Psoas muscle (tissue), 8 donors: ENCODE measurements at places on chromosomes 13 and 19.

- no peak for DNase-seq
Measured at GRCh38 chr13:93318534-93319254, 92.1 kb downstream of the GPC6 start.

DNA sequence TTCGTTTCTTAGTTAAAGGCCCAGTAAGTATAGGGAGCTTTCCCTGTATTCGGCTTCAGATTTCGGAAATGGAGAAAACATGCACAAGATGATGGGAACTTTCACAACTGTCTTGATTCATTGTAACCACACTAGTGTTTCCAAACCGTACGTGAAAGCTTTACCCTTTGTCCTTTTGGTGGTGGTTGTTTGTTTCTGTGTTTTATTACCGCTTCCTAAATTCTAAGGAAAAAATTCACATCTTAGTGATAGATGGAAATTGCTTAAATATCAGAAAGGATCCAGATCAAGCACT is 504 bp upstream of the VWA8 start:
- DNase-seq: no peak

- no peak for DNase-seq
Measured at GRCh38 chr19:6821639-6822310, 49.3 kb downstream of the VAV1 start.

DNA sequence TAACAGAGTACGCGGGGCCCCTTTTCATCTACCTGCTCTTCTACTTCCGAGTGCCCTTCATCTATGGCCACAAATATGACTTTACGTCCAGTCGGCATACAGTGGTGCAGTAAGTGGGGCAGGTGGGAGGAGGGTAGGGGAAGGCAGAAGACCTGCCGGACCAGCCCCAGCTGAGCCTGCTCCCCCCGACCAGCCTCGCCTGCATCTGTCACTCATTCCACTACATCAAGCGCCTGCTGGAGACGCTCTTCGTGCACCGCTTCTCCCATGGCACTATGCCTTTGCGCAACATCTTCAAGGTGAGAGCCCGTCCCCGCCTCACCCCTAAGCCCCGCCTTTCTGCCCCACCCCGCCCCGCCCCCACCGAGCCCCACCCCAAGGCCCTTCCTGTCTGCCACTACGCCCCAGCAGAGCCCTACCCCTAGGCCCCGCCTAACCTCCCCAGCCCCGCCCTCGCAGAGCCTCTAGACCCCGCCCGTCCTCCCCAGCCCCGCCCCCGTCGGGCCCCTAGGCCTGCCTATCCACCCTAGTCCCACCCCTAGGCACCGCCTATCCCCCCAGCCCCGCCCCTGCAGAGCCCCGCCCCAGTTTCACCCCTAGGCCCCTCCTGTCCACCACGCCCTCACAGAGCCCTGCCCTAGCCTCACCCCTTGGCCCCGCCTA is 7.7 kb downstream of the NDUFB7 start:
- DNase-seq: peak; percentile 95

DNA sequence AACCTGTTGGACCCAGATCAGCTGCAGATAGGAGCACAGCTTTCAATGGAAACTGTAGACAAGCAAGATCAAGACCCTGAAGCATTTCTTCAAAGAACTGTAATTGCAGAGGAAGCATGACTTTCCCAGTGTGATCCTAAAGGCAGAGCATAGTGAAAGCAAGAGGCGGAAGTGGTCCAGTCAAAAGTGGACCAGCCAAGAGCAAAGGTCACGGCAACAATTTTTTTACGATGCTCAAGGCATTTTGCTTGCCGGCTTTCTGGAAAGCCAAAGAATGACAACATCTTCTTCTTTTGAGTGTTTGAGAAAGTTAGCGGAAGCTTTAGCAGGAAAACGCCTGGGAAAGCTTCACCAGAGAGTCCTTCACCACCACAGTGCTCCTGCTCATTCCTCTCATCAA is 111.6 kb downstream of the RNF17 start:
- no peak for DNase-seq

DNA sequence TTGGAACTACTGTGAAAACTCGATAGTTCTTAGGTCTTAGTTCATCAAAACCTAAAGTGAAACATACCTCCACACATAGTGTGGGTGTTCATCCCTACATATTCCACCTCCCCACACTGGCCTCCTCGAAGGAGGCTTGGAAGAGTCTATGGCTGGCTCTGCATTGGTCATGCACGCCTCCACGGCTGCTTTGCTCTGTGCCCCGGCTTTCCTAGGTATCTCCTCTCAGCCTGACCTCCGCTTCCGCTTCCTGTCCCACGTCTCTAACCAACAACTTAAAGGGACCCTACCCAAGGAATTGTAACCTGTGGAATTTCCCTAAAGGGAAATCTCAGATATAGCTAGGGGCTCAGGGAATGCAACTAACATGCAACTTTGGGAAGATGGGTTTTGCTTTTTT is 79.7 kb upstream of the MBNL2 start:
- peak; percentile 57 for DNase-seq

DNA sequence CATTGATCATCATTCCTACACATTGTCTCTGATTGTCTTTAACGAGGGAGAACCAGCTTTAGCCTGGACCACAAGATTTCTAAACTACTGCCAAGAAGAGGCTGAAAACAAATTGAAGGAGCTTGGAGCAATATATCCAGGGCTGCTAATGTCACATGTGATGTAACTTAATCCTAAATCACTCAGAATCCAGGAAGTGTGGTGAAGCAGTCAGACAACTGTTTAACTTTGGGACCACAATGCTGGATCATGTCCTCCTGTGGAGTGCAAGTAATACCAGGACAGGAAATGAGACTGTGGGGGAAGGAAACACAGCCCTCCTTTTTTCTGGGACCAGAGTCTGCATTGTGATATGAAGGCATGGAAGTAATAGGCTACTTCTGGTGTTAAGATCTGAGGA is 430.2 kb downstream of the KCTD12 start:
- no peak for DNase-seq

DNA sequence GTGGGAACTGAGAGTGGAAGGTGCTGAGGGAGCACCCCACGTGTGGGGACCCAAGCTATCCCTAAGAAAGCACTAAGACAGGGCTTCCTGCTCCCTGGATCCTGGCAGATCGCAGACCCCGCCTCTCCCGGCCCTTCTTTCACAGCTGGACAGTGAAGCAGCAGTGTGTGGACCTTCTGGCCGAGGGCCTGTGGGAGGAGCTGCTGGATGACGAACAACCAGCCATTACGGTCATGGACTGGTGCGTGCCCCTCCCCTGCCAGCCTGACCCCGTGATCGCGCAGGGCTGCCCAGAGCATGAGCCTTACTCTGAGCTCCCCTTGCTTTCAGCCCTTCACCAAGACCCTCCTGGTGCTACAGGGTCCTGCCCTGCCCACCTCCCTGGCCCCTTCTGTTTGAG is 2.3 kb downstream of the NCCRP1 start:
- no peak for DNase-seq

- DNase-seq: peak; percentile 35
Measured at GRCh38 chr13:96090240-96091101, 564 bp downstream of the HS6ST3 start.

DNA sequence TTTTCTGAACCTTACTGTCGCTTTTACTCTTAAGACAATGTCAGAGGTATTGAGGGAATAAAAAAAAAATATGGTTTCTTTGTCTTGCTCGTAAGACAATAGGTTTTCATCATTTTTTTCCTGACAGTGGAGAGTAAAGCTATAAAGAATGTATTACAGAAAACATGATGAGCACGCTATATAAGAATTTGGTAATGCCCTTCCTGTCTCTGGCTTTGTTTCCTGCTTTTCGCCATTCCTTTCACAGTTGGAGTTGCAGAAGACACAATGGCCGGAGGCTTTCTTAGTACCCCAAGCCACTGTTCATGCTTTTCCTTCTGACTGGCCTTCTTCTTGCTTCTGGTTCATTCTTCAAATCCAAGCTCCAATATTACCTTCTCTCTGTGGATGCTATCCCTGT is 101.0 kb upstream of the DACH1 start:
- DNase-seq: no peak

- DNase-seq: no peak
Measured at GRCh38 chr13:50726164-50726563, 117.3 kb downstream of the DLEU7 start.

DNA sequence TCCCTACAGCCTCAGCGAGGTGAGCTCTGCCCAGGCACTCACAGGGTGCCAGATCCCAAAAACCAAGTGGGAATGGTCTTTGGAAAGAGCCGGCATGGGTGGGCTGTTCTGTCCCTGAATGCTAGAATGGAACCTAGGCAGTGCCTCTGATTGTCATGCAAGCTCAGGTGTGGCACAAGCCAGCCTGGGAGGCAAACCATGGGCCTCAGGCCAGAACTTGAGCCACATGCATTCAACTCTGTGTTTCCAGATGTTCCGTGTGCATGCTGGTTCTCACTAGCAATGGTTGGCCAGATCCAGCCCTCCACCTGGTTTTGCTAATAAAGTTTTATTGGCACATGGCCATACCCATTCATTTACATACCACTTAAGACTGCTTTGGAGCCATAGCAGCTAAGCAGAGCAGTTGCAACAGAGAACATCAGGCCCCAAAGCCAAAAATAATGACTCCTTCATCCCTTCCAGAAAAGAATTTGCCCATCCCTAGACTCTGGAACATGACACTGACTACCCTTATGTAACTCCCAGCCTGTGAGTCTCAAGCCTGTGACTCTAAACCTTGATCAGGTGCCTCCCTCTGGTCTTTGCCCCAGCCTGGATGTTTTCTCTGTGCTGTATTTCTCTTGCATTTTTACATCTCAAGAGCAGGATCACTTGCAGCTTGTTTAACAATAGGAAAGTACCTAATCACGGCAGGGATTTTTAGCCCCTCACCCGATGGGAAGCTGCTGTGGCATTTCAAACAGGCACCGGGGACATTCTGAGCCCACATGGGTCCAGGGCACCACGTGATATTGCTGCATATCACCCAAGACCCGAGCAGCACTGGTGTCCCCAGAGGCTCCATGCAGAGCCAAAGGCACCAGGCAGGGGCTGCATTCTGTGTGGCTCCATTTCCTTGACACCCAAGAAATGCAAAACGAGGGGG is 55.4 kb upstream of the USE1 start:
- DNase-seq: no peak

- DNase-seq: no peak
Measured at GRCh38 chr13:99258210-99258860, at the start of gene GPR18. GPR18 (minus strand) TSS chr13:99258379; CDS start chr13:99255872, 2,507 bp downstream.

DNA sequence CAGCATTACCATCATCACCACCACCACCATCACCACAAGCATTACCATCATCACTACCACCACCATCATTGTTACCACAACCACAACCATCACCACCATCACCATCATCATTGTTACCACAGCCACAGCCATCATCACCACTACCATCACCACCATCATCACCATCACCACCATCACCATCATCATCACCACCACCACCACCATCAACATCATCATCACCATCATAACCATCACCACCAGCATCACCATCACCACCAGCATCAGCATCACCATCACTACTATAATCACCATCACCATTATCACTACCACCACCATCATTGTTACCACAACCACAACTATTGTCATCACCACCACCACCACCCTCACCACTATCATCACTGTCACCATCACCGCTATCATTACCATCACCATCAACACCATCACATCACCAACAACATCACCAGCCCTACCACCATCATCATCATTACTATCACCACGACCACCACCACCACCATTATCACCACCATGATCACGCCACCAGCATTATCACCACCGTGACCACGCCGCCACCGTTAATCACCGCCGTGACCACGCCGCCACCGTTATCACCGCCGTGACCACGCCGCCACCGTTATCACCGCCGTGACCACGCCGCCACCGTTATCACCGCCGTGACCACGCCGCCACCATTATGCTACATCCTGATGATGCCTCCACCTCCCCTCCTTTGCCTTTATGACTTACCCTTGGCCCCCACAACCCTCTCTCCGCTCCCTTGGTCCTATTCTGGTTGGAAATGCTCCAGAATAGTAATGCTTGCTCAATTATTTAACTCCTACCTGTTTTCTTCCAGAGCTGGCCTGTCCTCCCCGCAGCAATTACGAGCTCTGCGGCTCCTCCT is 10.0 kb upstream of the FXYD3 start:
- DNase-seq: no peak

DNA sequence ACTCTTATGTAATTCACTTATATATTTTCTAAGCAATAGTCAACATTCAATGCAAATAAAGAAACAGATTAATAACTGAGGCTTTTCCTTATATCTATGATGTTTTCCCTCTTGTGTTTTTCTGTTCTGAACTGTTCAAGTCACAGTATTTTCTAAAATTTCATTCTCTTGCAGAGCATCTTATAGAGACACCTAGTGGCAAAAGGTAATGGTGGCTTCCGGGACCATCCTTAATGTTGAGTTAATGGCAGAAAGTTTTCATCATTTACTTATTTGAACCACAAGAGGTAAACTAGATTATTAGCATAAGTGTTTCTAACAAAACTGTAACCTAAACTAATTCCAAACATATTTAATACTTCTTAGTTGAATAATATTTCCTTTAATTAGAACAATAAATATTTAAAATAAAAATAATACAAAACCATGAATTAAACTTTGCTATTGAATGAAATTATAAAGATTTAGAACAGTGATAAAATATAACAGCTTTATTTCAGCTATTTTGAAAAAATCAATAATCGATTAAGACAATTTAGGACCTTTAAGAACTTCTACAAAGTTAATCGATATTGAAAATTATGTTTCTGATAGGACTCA is 1.7 kb upstream of the SLITRK5 start:
- DNase-seq: no peak

DNA sequence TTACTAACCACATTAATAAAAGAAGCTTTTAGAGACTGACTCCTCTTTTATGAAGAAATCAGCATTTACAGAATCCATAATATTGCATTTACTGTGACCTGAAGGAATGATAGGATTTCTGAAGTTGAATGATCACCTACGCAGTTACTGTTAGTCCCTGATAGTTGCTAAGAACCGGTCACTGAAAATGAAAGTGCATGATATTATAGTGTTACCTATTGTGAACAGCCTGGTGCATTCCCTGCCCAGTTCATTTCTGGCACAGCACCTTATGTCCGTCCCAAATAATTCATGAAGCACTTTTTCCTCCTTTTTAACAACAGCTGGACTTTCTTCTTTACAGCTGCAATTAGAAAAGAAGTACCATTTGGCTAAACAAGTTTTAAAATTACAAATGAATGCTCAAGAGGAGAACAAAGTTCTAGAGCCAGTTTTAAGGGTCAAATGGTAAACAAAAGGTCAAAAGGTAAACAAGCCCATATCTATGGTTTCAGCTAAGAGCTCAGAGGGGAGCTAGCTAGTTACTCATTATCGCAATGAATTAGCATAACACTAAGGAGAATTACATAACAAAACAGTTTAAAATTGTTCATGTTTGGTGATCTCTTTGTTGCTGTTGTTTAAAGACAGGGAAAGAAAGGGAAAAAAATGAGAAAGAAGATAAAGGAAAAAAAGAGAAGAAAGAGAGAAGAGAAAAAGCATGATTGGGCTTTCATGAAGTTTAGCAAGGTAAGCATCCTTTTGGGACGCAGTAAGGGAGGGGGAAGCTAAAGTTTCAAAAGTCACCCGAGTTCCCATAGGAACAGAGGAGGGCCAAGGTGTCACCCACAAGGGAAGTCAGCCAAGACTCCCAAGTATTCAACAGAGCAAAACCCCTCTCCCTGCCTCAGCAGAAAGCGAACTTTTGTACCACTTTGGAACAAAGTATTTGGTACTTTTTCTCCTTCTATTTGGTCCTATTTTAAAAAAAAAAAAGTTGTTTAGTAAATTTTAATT is 50.2 kb downstream of the FLT3 start:
- no peak for DNase-seq

GRCh38 chr19:52391135-52391534 is 6.5 kb upstream of the ZNF528 start:
- DNase-seq: no peak

GRCh38 chr13:111568290-111568689 is 247.8 kb downstream of the TEX29 start:
- DNase-seq: no peak

- DNase-seq: no peak
Measured at GRCh38 chr13:83297586-83298290, 584.5 kb downstream of the SLITRK1 start.

- DNase-seq: no peak
Measured at GRCh38 chr13:44148159-44148914, 225.3 kb upstream of the SERP2 start.
